ENCODE measurements at places on chromosomes 3 and 15.
A peak's percentile ranks its signal among the peaks of the same experiment; 100 is the strongest.

GRCh38 chr3:105731686-105732085 is 137.1 kb downstream of the CBLB start:
- DNase-seq: no peak

GRCh38 chr3:25849091-25849490 is 59.2 kb downstream of the OXSM start:
- no peak for DNase-seq

- DNase-seq: no peak
Observed at GRCh38 chr3:189561256-189561655, 69.9 kb upstream of the TP63 start.

GRCh38 chr3:121515313-121515712 is 30.5 kb downstream of the POLQ start:
- DNase-seq: no peak

GRCh38 chr3:8464668-8465067 is 37.0 kb upstream of the LMCD1 start:
- no peak for DNase-seq

GRCh38 chr3:134317106-134317947 is 56.9 kb downstream of the AMOTL2 start:
- DNase-seq: no peak

- peak; percentile 72 for DNase-seq
Observed at GRCh38 chr3:42502429-42503250, at the start of gene VIPR1. TSS of gene VIPR1 (plus strand) at chr3:42502643. CDS start at chr3:42502736, 93 bp downstream.

- no peak for DNase-seq
Observed at GRCh38 chr3:61664105-61664482, 102.7 kb downstream of the PTPRG start.

GRCh38 chr3:153567556-153567955 is 405.5 kb downstream of the RAP2B start:
- no peak for DNase-seq

- no peak for DNase-seq
Observed at GRCh38 chr15:59008086-59008485, 20.6 kb downstream of the RNF111 start.

DNA sequence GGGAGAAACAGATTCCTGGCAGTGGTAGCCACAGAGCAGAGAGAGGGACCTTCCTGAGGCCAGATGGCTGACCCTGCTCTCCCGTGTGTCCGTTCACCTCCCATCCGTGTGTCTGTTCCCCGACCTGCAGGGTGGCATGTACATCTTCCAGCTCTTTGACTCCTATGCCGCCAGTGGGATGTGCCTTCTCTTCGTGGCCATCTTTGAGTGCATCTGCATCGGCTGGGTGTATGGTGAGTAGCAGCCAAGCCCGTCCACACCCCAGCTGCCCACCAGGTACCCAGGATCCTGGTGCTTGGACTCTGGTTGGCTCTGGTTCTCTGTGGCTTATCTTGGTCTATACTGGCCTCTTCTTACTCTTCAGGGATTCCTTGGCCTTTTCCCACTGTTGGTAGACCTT is 59.5 kb upstream of the SLC6A1 start:
- DNase-seq: no peak

- DNase-seq: no peak
Observed at GRCh38 chr3:42936157-42936981, 30.4 kb downstream of the ZNF662 start.

DNA sequence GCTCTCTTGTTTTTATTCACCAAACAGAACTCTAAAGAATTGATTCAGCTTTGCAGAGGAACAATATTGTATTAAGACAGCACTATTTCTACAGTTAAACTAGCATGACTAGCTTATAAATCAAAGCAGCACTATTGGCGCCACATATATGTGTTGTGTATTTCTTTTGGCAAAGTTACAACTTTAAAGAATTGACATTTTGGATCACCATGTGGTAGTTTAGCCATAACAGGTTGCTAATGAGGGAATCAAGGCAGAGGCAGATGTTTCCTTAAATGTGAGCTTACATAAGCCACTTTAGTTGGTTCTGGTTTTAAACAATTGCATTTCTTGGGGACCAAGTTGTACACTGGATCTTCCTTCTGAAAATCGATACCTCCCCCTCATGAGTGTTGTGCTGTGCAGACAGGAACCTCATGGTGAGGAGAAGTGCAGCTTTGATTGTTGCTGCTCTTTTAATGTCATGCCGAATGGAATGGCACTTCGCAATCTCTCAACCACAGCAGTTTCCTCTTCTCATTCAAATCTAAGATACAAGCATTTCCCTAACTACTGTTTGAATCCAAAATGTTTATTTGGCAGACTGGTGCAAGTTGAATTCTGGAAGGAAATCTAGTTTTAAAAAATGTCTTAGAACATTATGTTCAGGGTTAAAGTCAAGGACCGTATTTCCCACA is 151.2 kb downstream of the MYRIP start:
- no peak for DNase-seq

DNA sequence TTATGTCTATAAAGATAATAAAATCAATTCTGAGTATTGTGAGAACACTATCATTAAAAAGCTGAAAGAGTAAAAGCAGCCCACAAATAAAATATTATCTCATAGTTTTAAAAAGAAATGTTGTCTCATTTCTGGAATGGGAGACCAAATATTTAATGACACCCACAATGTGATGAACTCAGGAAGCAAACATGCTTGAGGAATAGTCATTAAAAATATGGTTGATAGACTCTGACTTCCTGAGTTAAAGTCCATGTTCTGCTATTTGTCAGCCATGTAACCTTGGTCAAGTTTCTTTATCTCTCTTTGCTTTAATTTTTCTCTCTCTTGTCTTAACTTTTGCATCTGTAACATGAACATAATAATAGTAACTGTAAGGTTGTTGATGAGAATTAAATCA is 35.5 kb upstream of the CHMP2B start:
- no peak for DNase-seq

GRCh38 chr3:39473452-39474125 is 6.1 kb downstream of the MOBP start:
- no peak for DNase-seq

GRCh38 chr3:68924897-68925296 is 7.5 kb downstream of the TAFA4 start:
- DNase-seq: no peak

DNA sequence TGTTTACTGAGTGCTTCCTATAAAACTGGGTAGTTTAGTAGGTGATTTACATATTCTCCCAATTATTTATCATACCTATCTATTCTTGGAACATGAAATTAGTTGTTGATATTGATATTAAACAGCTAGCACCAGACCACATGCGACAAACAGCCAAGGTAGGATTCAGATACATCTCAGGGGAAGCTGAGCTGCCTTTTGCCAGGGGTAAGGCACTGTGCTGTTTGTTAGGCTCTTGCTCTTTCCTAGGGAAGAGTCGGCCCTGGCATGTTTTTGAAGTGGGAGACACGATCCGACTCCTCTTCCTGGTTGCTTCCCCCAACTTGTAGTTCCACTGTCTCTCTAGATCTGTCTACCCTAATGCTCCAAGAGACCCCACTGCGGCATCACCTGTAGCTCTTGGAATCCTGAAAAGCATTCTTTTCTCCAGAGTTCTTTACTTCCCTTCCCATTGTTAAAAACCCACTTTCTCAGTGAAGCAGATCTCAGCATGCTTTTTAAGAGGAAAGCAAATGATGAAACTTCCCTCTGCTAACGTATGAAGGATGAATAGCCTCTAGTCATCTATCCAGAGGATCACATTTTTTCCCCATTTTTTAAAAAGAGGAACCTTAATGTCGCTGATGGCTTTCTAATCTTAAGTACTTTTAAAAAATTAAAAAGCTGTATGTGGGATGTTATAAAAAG is 138.4 kb downstream of the GHSR start:
- no peak for DNase-seq

GRCh38 chr15:78206326-78207109 is 27.8 kb downstream of the ACSBG1 start:
- no peak for DNase-seq

DNA sequence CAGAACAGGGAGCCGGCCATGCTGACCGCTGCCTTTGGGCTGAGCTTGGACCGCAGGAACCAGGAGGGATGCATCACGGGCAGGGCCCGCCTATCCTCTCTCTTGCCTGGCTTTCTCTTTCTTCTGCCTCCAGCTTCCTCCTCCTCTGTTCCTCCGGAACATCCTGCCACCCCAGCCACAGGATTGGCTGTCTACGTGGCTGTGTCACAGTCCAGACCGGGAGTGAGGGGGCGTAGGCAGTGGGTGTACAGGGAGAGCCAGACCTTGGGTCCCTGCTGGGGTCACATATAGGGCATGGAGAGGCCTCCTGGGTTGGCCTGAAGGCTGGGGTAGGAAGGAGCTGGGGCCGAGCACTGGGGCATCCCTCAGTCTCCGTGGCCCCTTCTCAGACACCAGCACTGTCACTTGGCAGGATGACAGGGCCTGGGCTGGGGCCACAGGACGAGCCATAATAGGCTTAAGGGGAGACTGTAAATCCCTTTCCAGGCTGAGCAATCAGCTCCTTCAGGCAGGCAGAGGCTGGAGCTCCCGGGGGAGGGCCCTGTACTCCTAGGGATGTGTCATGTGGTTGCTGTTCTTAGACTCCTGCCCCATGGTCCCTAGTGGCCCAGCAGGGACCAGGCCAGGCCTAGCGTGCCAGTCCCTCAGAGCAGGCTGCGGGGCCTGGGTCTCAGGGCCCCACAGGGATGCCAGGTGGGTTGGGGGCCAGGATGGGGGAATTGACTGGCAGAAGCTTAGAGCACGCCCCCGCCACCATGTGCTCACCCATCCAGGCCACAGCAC is 25.4 kb downstream of the LINGO1 start:
- no peak for DNase-seq

DNA sequence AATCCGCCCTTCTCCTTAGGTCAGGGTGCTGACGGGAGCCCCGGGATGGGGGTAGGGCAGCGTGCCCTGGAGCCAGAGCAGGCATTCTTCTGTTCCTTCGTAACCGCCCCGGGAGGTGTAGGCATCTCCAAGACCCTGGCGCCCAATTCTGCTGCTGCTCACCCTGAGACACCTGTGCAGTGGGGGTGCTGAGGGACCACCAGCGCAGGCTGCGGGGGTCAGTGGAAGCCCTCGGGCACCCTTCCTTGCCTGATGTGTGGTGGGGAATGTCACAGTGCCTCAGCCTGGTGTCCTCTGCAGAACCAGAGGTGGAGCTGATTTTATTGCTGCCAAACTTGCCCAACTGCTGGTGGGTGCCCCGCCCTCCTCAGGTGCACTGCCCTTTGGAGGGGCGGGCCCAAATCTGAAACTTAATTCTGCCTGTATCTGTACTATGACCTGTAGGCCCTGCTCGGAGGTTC is 7.3 kb downstream of the CSK start:
- DNase-seq: no peak

- no peak for DNase-seq
Observed at GRCh38 chr3:11415099-11415498, 142.9 kb downstream of the ATG7 start.

DNA sequence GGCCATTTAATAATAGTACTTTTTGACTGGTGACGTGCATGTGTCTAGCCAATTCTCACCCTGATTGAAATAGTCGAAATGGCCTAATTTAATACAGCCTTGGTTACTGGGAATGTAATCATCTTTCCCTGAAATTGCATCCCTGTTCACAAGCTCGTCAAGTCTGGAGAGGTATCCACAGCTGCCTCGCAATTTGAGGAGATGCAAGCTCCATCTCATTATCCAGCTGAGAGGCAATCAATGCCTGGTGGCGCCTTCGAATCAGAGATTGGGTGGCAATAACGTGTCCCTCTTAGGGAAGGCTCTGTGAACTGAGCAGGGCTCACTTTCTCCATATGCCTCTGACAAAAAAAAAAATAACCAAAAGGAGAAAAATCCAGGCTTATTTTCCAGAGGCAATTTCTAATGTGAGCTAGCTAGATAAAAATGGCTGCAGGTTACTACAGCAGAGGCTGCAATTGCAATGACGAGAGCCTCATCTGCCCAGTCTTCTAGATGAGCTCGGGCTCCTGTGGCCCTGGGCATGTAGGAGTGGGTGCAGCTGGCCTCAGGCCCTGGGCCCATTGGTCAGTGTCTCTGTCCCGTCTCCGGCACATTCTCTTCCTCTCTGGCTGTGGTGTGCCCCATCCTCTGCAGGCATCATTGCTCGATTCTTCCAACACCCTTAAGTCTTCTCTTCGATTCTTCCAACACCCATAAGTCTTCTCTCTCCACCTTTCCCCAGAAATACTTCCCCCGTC is 487.5 kb downstream of the GABRG3 start:
- DNase-seq: no peak

DNA sequence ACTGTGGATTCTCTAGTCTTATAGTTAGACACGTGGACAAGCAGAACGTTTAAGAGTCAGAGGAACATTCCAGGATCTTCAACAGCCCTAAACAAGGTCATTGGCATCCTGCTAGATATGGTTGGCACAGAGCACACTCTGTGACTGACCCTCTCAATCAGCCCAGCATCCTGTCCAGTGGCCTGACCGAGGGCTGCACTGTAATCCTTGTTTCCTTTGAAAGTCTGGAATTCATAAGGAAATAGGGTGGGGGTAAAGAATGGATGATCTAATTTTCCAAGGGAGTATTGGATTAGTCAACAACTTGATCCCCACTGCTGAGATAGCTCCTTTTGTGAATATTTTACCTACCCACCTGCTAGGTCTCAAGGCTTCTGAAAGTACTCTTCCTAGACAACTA is 94.5 kb upstream of the DLG1 start:
- no peak for DNase-seq

DNA sequence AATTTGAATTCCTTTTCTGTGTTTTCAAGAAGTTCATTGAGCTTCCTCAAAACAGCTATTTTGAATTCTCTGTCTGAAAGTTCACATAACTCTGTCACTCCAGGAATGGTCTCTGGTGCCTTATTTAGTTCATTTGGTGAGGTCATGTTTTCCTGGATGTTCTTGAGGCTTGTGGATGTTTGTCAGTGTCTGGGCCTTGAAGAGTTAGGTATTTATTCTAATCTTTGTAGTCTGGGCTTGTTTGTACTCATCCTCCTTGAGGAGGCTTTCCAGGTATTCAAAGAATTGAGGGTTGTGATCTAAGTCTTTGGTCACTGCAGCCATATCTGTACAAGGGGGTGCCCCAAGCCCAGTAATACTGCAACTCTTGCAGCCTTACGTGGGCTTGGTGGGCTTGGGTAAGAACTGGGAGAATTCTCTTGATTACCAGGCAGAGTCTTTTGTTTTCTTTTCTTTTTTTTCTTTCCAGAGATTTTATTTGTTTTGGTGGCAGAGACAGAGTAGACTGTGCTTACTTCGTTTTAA is 19.3 kb upstream of the CCNDBP1 start:
- no peak for DNase-seq

GRCh38 chr3:153809097-153809496 is 312.1 kb upstream of the ARHGEF26 start:
- DNase-seq: no peak

DNA sequence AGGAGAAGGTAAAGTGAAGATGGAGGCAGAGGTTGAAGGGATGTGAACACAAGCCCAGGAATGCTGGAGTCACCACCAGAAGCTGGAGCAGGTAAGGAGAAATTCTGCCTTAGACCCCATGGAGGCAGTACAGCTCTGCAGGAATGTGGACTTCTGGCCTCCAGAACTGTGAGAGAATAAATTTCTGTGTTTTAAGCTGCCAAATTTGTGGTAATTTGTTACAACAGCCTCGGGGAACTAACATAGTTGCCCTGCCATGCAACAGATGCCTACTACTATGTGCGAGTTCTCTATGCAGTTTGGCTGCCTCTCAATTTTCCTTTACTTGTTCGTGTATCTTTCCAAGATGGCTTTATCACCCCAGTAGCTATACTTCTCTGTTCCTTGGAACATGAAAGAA is 394.1 kb downstream of the TUSC7 start:
- DNase-seq: no peak

Data from activated CD8-positive, alpha-beta memory T cell treated with anti-CD3 and anti-CD28 coated beads for 48 hours (primary cell).